ENCODE measurements at places on chromosomes 2 and 18. TPM values are rescaled to one million over a fixed set of nuclear protein-coding genes. Genes with fewer than 3 reads are reported as not detected.

MC5R gene
- total RNA-seq = not detected

NEU4 gene
- not detected for total RNA-seq

CLASP1 gene
- total RNA-seq = 76.5 TPM

RGPD3 gene
- 0.20 TPM for total RNA-seq

DYNAP gene
- 0.59 TPM for total RNA-seq

PER2 gene
- 13.8 TPM for total RNA-seq

FAHD2A gene
- 24.1 TPM for total RNA-seq

COL3A1 gene
- total RNA-seq = not detected

C18orf54 gene
- total RNA-seq = 5.5 TPM

ITGA4 gene
- total RNA-seq = 0.42 TPM

LDLRAD4 gene
- total RNA-seq = not detected

KLHL41 gene
- total RNA-seq = 0.35 TPM

UGT1A5 gene
- total RNA-seq = not detected

FKBP1B gene
- total RNA-seq = 1.8 TPM

RAB17 gene
- total RNA-seq = 10.6 TPM
